T follicular helper cell (primary cell): ENCODE measurements at places on chromosomes 7 and 10.

GRCh38 chr7:259751-260405 lies 30.1 kb upstream of the FOXL3 start:
- no peak for DNase-seq

DNA sequence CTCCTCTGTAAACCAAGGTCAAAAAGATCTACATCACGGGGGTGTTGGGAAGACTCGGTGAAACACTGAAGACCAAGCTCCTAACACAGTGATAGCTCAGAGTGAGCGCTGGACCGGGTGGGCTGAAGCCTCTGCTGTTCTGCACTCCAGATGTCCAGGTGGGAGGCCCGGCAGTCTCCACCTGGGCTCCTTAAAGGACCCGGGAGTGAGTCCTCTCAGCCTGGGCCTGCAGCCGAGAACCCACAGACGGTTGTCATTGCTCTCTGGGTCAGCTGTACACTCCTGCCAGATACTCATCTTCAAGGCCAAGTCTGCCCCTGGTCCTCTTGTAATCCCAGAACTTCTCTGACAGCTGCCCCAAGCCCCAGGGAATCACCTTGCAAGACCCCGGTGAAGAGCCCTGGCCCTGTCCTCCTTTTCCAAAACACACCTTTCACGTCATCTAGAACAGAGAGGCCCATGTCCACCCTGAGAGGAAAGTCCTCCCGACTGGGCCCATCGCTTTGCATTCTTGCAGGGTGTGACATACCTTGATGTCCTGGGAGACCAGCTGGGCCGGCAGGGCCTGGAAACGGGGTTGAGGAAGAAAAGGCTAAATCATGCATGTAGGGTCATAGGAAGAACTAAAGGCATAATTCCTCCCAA lies 43.7 kb downstream of the COL17A1 start:
- DNase-seq = no peak

- DNase-seq = no peak
Observed at GRCh38 chr7:24075426-24075810, 208.6 kb upstream of the NPY start.

GRCh38 chr10:127925471-127926207 lies 18.7 kb downstream of the PTPRE start:
- DNase-seq = no peak

DNA sequence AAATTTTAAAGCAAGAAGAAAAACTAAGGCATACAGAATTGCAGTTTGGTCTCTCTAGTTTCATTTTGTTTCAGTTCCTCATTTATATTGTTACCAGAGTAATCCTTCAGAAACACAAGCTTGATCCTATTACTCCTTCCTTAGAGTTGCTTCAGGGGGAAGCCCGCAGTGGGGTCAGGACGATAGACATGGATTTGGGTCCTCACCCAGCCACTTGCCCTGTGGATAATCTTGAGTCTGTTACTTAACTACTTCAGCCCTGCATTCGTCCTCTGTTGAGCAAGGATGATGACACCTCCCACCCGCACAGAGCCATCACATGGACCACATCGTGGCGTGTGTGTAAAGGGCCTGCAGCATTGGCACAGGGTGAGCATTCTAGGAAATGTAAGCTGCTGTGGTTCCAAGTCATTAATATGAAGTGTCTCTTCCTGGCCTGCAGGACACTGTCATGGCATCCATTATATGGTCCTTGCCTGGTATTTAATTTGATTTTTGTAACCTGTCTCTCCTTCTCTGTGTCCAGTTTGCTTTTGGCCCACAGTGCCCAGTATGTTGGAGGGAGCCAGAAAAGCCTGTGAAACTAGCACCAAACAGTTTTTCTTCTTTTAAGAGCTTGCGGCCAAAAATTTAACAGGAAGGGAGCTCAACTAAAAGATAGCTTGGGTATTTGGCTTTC lies 111.2 kb downstream of the EEPD1 start:
- no peak for DNase-seq

- no peak for DNase-seq
Observed at GRCh38 chr7:143490717-143491306, 13.1 kb downstream of the TAS2R41 start.

DNA sequence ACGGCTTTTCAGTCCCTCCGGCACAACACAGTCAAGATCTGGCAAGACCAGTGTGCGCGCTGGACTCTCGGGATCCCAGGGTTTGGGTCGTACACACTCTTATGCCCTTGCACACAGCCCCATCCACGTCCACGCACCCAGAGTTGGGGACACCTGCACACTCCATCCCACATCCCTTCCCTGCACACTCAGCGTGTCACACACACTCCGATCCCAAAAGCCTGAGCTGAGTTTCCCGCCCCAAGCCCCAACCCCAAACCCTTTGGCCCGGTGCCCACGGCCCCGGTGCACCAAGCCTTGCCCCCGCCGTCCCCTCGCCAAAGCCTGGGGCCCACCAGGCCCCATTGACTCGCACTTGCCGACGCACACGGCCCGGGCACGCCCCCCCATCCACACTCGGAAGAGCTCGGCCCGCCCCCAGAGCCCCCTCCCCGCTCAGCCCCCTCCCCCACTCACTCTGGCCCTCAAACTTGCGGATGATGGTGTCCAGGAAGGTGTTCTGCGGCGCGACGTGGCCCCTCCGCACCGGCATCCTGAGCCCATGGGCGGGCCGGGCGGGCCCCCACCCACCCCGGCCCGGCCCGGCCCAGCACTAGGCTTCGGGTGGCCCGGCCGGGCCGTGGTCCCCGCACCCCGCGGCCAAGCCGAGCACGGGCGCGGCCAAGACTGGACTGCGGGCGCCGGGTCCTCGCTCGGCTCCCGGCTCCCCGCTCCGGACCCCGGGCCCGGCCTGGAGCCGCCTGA lies 567 bp downstream of the KCNH2 start:
- no peak for DNase-seq

DNA sequence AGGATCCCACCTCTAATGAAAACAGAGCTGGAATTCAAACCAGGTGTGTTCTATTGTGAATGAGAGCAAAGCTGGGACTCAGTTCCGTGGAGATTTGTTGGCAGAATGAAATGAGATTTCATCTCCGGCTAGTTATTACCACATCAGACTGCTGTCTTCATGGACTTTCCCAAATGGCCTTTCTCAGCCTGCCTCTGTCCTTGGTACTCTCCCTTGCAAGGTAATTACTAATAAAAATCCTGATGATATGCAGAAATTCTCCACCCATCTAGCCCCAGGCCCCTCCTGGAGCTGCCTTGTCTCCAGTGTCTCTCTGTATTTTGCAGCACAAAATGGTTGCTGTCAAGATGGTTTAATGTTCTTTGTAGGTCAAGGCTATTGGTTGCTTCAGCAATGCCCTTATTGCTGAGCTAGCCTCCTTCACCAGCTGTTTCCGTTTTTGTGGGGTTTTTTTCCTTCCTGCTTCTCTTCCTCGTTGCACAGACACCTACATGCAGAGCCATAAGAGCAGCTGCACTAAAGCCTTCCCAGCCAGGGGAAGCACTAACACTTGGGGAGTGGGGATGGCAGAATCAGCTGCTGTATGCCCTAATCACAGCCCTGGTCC lies 185.0 kb upstream of the GHITM start:
- DNase-seq = no peak

- DNase-seq = no peak
Observed at GRCh38 chr10:4840151-4840550, 14.1 kb downstream of the AKR1E2 start.

DNA sequence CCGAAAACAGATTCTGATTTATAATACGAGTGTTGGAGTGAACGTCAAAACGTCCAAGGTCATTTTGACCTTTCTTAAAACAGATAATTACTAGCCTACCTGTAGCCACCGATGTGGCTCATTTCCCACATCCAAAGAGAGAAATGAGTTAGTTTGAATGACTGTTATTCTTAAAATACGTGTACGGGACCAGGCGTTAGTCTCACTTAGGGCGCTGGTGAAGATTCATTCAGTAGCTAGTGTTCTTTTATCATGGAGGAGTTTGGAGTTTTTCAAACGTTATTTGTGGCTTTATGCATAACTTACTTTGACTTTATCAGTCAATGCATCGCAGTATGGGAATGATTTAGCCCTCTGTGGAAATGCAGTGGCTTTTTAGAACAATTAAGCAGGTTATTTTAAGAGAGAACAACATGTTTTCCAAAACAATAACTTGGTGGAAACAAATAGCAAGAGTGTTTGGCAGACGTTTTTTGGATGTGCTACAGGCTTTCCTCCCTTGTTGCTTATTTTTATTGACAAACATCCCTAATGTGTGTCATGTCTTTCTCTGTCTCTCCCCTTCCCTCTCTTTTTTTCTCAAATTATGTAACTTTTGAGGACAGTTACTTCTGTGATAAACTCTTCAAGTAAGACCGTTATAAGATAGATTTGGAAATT lies 1.6 kb downstream of the BICC1 start:
- no peak for DNase-seq

DNA sequence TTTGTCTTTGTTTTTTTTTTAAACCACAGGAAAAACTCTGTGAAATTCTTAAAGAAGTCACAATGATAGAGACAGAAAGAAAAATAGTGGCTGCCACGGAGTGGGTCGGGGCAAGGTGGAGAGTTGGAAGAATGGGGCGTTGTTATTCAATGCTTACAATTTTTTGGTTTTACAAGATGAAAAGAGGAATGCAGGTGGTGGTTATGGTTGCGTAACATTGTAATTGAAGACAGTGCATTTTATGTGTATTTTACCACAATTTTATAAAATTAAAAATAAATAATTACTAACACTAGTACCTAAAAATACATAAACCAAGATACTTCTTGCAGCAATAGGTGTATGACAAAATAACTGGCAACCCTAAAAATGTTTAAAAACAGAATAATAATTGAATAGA lies 76.9 kb upstream of the VOPP1 start:
- no peak for DNase-seq

- DNase-seq = no peak
Observed at GRCh38 chr7:29271319-29271658, 76.7 kb downstream of the CHN2 start.

DNA sequence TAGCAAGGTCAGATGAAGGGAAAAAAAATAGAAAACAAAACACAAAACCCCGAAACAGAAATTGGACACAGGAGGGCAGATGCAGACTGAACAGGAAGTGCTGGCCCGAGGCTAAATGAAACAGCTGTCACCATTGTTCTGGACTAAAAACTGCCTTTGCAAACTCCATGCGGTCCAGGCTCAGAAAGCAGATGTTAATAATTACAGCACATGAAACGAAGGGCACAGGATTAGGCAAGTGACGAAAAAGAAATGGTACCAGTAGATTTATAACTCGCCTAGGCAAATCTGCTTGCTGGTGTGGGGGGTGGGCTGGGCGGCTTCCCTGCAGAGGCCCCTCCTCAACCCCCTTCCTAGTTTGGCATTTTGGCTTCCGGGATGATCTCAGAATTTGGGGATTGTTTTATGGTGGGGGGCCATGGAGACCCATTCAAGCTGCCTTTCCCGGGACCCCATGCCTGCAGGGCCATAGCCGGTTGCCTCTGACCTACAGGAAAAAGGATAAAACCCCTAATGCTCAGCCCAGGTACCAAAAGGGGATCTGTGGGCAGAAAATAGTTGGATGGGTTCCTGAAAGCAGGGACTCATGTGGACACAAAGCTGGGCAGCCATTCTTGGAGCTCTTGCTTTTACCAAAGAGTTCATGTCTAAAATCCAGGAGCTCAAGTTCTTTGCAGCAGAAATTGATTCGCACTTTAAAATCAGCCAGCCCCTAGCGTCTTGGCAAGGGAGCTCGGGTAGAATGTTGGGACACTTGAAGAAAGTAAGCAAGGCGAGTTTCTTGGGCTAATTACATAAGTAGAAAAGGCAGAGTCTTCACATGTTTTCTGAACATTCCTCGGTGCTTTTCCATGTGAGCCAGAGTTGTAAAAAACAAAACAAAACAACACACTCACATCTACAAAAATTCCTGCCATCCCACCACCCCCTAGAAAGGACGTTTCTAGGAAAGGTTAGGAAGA lies 39.0 kb upstream of the EMX2 start:
- no peak for DNase-seq

DNA sequence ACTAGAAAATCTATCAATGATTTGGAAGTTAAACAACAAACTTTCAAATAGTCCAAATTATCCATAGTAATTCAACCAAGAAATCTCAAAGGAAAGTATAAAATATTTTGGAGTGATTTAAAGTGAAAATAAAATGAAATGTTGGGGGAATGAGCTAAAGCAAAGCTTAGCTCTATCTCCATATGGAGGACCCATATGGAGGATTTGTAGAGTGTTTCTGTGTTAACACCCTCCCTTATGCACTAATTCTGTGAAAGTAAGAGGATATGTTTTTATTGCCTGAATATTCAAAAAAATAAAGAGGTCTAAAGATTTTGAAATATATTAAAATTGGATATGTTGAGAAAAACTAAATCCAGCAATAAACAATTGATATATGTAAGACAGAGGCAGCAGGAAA lies 31.6 kb downstream of the CDC14C start:
- no peak for DNase-seq

- no peak for DNase-seq
Observed at GRCh38 chr7:32916006-32916405, 24.4 kb upstream of the KBTBD2 start.

DNA sequence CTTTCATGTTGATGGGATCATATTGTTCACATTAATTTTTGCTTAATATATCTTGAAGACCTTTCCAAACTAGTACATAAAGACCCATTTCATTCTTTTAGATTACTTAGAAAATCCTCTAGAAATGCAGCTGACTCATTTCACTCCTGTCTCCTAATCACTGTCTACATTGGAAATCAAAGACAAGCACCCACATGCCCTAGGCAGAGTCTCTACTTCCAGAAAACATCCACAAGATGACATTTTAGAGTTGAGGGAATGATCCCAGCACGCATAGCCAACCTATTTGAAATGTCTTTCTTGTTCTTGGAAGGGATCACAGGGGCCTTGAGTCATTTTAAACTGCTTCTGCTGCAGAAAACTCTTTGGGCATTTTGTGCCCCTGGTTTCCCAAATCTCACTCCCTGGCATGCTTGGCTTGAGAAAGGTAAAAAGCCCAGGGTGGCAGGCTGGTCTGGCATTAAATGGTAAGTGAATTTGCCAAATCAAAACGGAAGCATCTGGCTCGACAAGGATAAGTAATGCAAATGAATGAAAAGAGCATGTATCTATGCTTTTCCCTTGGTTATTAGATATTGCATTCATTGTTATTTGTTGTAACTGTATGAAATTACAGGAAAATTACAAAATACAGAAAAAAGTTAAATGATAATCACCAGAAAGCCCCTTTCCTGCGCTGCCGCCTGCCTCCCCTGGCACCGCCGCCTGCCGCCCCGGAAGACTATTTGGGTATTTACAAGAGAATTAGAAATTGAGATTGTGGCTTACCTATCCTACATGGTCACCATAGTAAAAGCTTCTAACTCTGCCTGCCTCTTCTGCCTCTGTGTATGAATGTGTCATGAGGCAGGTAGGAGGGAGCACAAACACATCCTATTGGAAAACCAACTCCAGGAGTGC lies 225.3 kb downstream of the PTEN start:
- no peak for DNase-seq

- DNase-seq = no peak
Observed at GRCh38 chr10:92734301-92734700, 44.5 kb downstream of the HHEX start.
